GF-D8 (cell line): ENCODE measurements at places on chromosomes 16 and 17.

- DNase-seq: no peak
These were observed 206.0 kb upstream of the CHMP6 start for GRCh38 chr17:80785477-80786178.

DNA sequence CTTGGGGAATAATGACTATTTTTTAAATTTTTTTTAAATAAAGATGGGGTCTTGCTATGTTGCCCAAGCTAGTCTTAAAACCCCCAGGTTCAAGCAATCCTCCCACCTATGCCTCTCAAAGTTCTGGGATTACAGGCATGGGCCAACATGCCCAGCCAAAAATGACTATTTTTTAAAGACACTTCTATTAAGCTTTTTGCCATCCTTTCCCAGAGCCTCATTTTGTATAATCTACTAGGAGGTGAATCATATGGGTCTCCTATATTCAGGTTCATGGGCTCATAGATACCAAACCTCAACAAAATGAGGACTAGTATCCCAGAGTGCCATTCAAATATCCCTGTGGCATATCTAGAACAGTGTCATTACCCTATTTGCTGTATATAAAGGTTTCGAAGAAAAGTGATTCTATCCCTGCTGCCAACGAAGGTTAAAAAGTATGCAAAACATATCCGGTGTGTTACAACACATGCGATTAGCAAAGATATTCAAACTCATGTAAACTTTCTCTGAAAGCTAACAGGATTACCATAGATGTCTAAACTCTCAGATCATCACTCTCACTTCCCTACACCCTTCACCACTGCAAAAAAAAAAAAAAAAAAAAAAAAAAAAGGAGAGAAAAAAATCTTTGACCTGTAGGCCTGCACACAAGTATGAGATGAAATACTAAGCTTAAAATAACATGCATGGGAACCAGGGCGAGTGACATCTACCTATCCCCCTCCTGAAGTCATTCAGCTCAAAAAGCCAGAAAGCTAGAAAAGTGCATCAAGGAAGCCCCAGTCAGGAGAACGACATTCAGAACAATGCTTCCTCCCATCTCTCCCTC, 23.5 kb downstream of the XPO6 start:
- no peak for DNase-seq

GRCh38 chr17:51056813-51057510, 63.7 kb downstream of the SPAG9 start:
- peak; percentile 17 for DNase-seq

- peak; percentile 87 for DNase-seq
These were observed at the start of gene RHBDF2 for GRCh38 chr17:76501018-76501826. TSS of gene RHBDF2 (minus strand) at chr17:76501423. CDS start at chr17:76481524, 19,899 bp downstream.

DNA sequence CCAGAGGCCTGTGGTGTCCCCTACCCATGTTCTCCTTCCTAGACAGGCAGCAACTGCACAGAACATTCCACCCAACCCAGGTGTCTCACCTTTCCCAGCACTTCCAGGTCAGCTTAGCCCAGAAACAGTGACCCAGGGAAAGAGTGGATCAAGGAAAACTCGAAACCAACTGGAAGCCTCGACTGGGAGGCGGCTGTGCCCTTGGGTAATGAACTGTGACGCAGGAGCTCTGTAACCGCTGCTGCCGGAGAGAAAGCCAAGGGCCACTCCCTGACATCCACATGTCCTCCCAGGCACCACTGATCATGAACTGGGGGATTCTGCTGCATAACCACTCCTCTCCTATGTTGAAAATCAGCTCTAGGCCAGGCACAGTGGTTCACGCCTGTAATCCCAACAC, 34.4 kb downstream of the WDR59 start:
- no peak for DNase-seq

DNA sequence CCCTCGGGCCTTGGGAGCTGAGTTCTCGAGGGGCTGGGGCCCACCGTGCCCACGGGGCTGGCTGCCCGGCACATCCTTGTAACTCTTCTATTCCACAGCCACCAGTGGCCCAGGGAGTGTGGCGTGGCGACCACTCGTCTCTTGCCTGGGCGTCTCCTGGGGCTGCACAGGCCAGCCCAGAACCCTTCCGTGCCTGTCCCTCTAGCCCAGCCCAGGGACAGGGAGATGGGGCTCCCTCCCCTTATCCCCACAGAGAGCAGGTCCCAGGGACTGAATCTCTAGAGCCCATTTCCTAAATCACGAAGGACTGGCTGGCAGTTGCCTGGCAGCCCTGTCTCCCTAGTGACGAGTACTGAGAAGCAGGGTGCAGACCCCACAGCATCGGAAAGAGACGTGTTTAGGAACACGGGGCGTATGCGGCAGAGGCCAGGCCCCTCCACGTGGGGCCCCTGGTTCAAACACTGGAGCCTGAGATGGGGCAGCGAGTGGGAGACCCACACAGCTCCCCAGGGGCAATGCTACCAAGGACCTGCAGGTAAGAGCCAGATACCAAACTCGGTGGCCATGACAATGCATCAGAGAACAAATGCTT, 51.0 kb downstream of the TIMM22 start:
- no peak for DNase-seq

GRCh38 chr17:67577429-67578141, 140.2 kb upstream of the NOL11 start:
- DNase-seq: no peak

- peak; percentile 83 for DNase-seq
These were observed 141.4 kb downstream of the SOCS1 start for GRCh38 chr16:11114366-11115164.

GRCh38 chr17:70405492-70406220, 236.3 kb downstream of the KCNJ2 start:
- DNase-seq: no peak

- DNase-seq: no peak
These were observed 9.7 kb downstream of the PITPNA start for GRCh38 chr17:1552932-1553331.

DNA sequence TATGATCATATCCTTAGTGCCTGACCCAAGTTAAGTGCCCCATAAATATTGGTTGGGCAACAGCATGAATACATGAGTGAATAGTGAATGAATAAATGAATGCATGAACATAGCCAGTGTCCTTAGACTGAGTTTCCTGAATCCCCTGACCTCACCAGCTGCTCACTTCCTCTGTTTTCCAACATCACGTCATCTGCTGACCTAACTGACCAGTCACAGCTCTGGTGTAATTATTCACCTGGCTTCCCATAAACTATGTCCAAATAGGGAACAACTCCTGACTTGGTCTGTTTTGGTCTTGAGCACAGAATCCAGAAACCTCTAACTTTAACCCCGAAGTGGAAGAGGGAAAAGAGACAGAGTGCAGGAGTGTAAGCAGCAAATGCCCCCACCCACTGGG, 83.4 kb downstream of the ASIC2 start:
- DNase-seq: no peak
